ENCODE measurements at places on chromosomes 3 and 15.

DNA sequence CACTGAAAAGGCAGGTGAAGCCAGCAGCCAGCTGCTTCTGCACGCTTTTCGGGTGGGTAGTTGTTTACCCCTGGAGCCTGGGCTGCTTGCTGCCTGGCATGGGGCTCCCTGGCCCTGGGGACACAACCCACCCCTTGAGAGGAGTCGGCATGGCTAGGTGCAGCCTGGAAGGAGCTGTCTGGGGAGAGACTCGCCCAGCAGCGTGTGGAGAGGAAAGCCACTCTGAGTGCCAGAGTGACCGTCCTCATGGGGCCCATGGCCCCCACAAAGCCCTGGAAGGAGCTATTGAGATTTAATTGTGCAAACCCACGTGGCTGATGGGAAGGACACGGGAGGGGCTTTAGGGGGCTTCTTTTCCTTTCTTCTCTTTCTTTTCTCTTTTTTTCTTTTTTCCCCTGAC lies 137.5 kb downstream of the OPA1 start:
- DNase-seq = no peak

- no peak for DNase-seq
Measured at GRCh38 chr15:59587085-59587826, 24.3 kb upstream of the GCNT3 start.

DNA sequence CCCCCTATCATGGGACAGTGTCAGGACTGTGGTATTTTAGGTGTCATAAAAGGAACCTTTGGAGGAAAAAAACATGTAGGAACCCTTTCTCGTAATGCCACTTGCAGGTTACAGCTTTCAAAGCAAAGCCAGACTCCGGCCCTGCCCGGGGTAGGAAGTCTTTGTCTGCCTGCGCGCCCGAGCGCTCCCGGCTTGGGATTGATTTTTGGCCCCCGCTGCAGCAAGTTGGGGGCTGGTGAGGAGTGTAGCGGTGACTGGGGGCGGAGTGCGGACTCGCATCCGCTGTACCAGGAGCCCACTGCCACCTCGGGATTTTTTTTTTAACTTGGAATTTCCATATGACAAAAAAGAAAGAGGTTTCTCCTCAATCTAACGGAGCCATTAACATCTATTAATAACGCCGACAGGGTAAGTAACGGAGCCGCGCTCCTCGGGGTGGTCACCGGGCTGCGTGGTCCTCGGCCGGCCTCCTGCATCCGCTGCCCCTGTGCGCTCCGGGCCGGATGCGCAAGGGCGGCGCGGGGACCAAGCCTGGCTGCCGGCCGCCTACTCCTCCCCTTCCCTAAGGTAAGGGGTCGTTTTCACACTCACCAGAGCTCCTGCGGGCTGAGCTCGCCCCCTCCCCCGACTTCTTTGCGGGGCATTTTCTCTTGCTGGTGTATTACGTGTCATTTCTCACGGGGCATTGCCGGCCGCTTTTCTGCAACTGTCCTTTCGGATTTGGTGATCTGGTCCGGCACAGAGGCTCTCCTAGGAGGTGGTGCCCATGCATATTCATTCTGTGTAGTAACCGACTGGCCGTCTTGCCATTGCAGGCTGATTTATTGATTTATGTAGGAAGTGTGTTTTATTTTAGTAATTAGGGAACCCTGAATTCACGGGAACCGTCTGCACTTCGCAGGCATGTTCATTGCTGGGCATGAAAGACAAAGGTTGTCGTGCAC lies 219.8 kb upstream of the TOPAZ1 start:
- no peak for DNase-seq

GRCh38 chr3:138638641-138639040 lies 30.1 kb downstream of the FAIM start:
- DNase-seq = no peak

DNA sequence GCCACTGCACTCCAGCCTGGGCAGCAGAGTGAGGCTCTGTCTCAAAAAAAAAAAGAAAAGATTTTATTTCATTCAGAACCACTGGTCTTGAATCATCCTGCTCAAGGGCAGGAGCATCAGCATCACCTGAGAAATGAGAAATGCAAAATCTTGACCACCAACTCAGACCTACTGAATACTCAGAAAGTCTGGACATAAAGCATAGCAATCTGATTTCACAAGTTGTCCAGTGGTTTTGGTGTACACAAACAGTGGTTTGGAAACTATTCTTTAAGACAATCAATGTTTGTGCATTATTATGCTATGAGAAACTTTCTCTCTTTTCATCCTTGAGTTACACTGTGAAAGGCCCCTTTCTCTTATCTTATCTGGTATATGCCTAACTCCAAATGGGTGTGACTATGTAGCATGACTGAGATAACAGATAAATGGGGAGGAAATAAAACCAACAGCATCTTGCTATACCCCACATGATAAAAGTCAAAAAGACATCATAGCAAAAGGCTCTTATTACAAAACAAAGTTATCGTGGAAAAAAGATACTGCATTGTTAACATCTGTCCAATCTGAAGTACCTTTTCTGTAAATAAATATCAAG lies 174.2 kb upstream of the STT3B start:
- DNase-seq = no peak

Data from T-helper 9 cell (primary cell).